Posterior vena cava (tissue), 2 donors: ENCODE measurements at places on chromosomes 2 and 18. TPM values are rescaled to one million over a fixed set of nuclear protein-coding genes. Genes with fewer than 3 reads are reported as not detected.
A peak's percentile ranks its signal among the peaks of the same experiment; 100 is the strongest.

Gene AFF3
- 15.5 TPM for total RNA-seq

- no peak for DNase-seq
Observed at GRCh38 chr2:176574484-176575236, 305.4 kb downstream of the MTX2 start.

Gene TDRD15
- 0.05 TPM for total RNA-seq

- DNase-seq, result no peak
Observed at GRCh38 chr2:230956827-230957755, 32.0 kb upstream of the GPR55 start.

DNA sequence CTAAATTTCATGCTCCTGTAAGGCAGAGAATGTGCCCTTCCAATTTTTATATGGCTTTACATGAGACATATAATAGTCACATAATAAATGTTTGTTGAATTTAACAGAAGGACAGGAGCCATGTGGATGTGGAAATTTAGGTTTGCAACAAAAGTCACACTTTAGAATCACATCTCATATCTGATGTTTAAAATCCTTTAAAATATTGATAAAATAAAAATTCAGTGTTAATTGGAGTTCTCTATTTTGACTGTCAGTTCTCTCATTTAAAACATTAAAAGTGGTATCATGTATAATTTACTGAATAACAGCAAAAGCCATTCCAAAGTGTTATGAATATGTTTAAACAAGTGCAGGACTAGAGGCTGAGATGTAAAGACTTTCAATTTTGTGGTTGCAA lies 594.1 kb downstream of the LRRTM4 start:
- DNase-seq, result no peak

Gene PLGLB1
- 0.42 TPM for total RNA-seq

GRCh38 chr2:71306762-71307161 lies 24.8 kb upstream of the ZNF638 start:
- DNase-seq, result no peak

DNA sequence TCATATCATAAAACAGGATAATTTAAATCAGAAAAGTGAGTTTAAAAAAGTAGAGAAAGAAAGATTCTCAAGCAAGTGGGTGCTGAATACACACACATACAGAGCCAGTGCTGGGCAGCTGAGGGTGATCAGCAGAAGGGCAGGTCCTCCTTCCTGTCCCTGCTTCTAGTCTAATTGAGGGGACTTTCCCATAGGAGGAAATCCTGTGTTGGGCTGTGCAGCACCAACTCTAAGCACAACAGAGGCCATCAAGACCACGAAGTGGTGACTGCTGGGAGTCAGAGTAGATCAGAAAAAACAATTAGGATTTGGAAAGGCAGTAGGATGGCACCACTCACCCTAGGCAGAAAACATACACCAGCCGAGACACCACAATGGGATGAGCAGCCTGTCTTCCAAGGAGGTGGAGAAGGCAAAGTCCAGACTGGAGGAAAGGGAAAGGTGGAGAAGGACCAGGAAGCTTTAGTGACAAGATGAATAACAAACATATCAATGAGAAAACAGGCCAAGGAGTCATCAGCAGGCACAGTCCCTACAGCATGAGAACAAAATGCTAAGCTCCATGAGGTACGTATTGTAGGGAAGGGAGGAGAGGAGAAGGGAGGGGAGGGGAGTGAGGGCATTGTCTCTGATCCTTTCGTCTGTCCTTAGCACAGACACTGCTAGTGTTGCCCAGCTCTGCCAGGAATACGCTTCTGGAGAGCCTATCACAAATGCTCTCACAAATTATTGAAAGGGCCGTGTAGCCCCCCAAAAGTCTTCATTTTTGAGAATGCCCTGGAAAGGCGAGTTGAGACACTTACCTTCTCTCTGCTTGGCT lies 16.7 kb upstream of the MSGN1 start:
- DNase-seq, result no peak

DNA sequence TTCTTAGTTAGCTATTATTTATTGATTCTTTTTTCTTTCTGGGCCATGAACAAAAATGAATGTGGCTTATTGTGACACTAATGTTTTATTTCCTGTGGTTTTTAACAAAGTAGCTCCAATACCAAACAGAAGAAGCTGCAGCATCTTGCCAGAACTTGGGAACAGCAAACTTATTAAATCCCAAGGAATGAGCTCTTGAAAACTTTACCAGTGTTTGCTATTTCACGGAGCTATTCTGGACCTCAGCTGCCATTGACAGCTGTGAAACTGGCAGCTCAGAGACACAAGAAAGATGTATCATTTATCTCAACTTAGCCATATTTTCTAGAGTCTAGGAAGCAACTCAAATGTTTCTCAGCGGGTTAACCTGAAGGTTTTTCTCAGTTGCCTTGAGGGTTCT lies 91.0 kb upstream of the NEUROD1 start:
- no peak for DNase-seq

Gene DSC3
- total RNA-seq, result 0.32 TPM

DNA sequence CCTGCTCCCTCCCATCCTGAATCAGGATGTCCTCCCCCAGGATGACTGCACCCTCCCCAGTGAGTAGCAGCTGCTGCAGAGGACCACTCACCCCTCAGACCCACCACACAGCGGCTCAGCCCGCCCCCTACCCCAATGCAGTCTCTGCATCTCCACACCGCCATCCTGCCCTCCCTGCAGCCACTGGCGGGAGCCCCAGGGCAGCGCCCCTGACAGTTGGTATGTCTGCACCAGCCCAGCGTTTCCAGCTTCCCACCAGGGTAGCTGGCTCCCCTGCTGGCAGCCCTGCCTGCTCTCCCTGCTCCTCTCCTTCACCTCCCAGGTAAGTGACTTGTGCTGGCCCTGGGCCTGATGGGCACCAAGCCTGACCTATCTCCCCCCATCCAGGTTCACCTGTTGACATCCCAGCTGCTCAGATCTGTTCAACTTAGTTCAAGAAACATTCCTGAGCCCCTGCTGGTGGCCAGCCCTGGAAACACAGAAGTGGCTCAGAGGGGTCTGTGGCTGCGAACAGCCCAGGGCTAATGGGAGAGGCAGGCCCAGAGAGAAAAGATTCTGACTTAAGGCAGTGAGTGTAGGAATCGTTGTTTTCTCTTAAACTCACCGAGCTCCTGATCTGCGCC lies 117.7 kb upstream of the RAB6C start:
- DNase-seq, result no peak

Gene GREB1
- total RNA-seq, result 15.4 TPM

- DNase-seq, result no peak
Observed at GRCh38 chr2:150581717-150582472, 94.4 kb upstream of the RND3 start.

DNA sequence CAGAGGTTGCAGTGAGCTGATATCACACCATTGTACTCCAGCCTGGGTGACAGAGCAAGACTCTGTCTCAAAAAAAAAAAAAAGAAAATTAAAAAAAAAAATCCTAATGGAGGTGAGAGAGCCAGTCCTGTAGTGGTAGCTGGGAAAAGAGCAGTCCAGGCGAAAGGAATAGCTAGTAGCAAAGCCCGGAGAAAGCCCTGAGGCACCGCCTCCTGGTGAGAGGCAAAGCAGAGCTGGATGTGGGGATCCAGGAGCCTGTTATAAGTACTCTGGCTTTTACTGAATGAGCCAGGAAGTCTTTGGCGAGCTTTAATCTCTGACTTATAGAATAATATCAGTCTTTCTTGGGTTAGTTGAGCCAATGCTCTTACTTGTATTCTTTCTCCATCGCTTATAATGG lies 6.6 kb upstream of the KLHL23 start:
- DNase-seq, result no peak

Gene HRH4
- total RNA-seq, result not detected

- no peak for DNase-seq
Observed at GRCh38 chr18:493986-494983, 6.2 kb downstream of the COLEC12 start.

DNA sequence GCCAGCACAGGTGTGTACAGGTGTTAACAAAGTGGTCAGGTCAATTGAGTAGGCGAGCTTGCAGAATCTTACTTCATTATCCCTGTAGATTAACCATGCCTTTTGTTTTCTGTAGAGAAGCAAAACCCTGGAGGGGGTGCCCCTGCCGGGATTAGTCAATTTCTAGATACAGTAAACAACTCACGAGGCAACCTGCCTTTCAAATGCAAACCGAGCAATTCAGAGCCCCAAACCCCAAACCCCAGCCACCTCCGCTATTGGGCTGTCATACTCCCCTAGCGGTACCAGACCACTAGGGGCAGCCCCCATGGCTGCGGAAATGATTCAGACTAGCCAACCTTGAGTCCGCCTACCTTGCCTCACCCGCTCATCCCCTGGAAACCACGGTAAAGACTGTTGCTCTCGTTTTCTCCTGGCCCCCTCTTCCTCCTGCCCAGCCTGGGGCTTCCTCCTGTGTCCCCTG lies 61.4 kb upstream of the KIF5C start:
- DNase-seq, result no peak

DNA sequence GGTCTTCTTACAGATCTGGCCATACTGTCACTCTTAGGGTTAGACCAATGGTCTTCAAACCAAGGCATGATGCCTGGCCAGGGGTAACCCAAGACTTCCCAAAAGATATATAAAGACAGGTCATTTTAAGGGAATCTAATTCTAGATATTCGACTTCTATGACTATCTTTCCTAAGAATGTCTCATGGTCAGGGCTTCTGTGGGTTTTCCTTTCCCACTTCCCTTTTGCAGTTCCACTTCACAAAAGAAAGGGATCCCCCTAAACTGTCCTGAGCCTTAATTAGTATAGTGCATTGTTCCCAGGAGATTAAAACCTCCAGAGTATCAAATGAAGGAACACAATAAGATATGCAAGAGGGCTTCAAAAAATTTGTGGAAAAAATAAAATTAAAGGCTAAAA lies 223.6 kb upstream of the SIX2 start:
- DNase-seq, result no peak

Gene EGR4
- total RNA-seq, result not detected

Gene IL1R1
- 147 TPM for total RNA-seq

DNA sequence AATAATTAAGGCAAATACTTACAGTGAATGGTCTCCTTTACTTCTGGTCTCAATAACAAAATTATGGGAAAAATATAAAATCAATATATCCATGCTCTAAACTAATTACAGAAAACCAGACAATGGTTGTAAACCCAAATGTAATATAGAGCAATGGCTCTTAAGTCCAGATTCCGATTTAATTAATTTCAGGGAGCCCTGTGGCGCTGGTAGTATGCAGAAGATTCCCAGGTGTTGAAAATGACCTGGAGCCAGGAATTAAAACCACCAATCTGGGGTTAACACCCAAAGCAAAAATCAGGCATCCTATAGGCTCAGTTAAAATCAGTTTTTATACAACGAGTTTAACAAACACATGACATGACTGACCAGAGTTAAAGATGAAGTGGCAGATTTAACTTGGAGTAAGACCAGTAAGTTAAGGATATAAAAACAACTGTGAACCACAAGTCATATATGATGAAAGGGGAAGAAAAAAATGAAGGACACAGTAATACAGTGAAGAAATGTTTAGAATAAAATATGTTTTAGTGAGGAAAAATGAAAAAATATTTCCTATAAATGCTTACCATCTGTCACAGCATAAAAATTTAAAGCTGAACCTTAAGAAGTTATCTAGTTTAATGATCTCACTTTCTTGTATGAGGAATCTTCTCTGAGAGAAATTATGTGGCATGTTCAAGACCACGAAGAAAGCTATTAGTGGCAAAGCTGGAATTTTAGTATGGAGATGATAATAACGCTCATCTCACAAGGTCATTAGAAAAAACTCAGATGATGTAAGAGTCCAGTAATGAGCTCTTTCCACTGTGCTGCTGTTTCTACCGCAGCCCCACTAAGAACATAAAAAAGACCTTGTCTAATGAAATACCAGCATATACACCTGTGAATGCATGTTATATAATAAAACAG lies 45.8 kb upstream of the FLACC1 start:
- DNase-seq, result no peak

DNA sequence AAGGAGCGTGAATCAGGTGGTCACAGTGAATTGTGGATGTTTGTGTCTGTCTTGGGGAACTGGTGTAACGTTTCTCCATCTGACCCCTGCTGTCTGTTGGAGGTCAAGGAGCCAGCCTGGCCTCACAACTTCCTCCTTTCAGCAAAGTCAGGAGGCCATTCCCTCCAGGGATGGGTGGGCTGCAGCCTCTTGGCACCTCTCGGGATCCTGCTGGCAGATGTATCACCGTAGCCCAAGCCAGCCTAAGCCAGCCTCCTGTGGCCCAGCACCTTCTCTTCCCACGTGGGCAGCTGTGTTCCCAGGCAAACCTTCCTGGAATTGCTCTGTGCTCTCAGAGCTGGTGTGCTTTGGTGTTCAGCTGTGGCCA lies 30.5 kb downstream of the HPCAL1 start:
- peak; percentile 57 for DNase-seq

GRCh38 chr2:60979231-60979630 lies 38.3 kb upstream of the PEX13 start:
- no peak for DNase-seq

Gene ALPG
- not detected for total RNA-seq

Gene DLGAP1
- 0.32 TPM for total RNA-seq

Gene RBBP8
- total RNA-seq, result 16.0 TPM

DNA sequence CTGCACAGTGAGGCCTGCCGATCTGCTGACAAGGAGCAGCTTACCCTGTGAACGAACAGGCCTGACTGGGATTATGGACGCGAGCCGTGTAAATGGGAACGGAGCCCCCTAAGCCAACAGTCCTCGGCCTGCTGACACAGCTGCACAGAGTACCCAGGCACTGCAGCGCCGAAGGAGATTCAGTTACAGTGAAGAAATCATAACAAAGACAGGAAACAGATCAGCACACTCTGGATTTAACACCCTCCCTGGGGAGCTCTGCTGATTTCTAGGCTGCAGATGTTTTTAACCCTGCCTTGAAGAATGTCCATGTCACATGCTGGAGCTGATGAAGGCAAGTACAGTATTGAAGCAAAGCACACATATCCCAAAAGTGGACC lies 43.4 kb downstream of the COLEC12 start:
- DNase-seq, result peak; percentile 83

GRCh38 chr2:226116346-226116745 lies 683.3 kb downstream of the IRS1 start:
- no peak for DNase-seq

- DNase-seq, result no peak
Observed at GRCh38 chr2:1814616-1815015, 70.3 kb upstream of the PXDN start.

DNA sequence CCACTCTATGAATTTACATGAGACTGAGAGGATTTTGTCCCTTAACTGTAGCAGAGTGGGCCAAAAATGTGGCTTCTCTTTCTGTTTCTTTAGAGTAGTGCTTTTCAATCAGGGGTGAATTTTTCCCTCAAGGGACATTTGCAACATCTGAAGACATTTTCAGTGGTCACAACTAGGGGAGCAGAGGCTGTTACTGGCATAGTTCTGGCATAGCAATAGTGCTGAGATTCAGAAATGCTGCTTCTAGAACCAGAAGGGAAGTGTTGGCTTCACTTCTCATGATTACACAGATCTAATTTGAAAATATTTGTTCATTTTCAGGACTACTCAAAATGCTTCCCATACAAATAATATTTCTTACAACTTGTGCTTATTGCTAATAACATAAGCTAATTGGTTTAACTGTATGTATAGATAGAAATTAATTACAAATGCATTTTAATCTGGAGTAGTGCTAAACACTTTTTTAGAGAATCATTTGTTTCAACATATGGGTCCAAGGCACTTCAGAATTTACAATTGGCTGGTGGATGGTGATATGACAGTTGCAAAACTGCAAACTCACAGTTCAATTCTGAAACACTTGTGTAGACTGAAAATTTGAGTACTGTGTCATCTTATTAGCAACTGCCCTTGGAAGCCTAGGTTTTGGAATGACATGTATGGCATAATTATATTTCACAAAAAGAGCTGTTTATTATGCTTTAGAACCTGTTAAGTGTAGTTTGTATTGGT lies 526.7 kb downstream of the THSD7B start:
- no peak for DNase-seq

Gene CREG2
- total RNA-seq, result not detected

Gene IL1RN
- total RNA-seq, result 1.7 TPM
